ENCODE measurements at places on chromosomes 2 and 18.

- no peak for DNase-seq
Measured at GRCh38 chr2:15557887-15558311, 3.2 kb downstream of the NBAS start.

- no peak for DNase-seq
Measured at GRCh38 chr2:162720559-162721271, 117.9 kb downstream of the KCNH7 start.

- no peak for DNase-seq
Measured at GRCh38 chr2:148255929-148256328, 235.0 kb downstream of the MBD5 start.

DNA sequence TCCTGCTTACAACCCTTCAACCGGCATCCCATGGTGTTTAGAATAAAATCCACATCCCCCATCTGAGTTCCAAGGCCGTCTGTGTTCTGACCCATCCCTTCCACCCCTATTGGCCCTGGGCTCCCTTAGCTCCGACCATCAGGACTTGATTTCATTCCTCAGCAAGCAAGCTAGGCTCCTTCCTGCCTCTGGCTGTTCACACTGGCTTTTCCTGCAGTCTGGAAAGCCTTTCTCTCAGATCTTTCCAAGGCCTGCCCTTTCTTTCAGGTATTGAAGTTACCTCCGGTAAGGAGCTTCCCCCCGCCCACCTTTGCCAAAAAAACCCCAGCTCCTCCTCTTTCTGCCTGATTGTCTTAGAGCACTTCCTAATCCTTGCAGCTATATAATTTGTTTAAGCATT lies 86.8 kb downstream of the CLIP4 start:
- DNase-seq = no peak

DNA sequence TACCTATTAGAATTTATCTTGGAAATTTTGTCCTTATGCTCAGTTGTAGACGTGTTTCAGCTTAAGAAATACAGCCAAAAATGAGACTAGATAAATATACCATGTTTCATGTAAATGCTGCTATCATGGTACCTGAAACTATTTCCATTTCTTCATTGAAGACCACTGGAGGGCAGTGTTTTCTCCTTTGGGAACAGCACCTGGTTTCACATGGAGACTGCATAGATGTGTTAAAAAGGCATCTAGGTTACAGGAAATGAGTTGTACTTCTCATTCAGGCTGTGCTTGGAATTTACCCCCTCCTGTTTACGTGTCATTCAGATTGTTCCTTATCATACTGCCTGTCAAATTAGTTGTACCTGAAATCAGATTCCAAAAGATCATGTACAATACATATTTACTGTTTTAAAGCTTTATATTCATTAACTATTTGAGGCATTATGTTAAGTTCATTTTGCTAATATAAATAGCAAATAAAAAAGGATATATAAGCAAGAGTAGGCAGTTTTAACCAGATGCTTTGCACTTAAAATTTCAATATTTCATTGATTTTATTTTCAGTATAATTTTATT lies 57.3 kb upstream of the PSMD14 start:
- DNase-seq = no peak

- no peak for DNase-seq
Measured at GRCh38 chr2:38750011-38750890, 910 bp downstream of the SRSF7 start.

DNA sequence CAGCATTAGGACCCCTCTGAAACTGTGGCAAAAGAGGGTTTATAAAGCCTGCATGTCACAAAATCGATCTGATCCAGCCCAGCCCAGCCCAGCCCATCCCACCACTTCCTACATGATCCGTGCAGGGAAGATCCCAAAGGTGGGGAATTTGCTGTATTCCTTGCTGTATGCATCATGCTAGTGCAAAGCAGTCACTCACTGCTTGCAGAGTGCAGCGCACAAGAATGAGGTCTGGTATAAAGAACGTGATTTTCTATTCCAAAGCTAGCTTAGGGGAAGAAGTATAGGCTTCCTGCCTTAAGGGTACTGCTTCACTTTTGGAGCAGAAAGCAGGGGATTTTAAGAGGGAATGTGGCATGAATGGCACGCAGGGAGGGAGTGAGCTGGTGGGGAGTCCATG lies 18.9 kb upstream of the SERPINB11 start:
- no peak for DNase-seq

DNA sequence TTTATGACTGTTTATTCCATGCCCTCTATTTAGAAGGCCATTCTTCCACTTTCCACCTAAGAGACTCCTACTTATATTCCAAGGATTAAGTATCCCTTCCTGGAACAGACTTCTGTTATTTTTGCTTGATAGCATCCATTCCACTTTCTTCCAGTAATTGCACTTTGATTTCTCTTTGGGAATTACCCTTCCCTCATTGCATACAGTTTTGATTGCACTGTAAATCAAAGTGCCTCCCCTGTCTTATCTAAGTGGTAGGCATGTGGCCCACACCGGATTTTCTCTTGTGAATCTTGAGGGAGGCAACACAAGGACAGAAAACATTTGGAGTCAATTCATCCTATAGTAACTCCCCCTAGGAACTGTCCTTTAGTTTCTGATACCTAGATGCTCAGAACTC lies 120.4 kb downstream of the PDE11A start:
- no peak for DNase-seq

GRCh38 chr2:88841224-88841929 lies 149.9 kb downstream of the RPIA start:
- DNase-seq = no peak

GRCh38 chr2:139055202-139055601 lies 275.0 kb upstream of the NXPH2 start:
- no peak for DNase-seq

DNA sequence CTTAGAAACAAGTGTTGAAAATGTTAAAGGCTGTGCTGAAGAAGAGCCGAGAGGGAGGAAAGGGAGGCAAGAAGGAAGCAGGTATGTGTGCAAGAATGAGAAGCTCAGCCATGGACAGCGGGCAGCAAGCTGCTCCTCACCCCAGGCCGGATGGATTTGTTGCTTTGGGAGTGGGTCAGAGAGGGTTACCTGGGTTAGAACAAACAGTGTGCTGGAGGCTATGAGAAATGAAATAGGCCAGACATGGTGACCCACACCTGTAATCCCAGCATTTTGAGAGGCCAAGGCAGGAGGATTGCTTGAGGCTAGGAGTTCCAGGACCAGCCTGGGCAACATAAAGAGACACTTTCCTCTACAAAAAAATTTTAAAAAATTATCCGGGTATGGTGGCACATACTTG lies 97.5 kb downstream of the TANC1 start:
- DNase-seq = no peak

- DNase-seq = no peak
Measured at GRCh38 chr2:188444106-188444835, 152.6 kb downstream of the GULP1 start.

DNA sequence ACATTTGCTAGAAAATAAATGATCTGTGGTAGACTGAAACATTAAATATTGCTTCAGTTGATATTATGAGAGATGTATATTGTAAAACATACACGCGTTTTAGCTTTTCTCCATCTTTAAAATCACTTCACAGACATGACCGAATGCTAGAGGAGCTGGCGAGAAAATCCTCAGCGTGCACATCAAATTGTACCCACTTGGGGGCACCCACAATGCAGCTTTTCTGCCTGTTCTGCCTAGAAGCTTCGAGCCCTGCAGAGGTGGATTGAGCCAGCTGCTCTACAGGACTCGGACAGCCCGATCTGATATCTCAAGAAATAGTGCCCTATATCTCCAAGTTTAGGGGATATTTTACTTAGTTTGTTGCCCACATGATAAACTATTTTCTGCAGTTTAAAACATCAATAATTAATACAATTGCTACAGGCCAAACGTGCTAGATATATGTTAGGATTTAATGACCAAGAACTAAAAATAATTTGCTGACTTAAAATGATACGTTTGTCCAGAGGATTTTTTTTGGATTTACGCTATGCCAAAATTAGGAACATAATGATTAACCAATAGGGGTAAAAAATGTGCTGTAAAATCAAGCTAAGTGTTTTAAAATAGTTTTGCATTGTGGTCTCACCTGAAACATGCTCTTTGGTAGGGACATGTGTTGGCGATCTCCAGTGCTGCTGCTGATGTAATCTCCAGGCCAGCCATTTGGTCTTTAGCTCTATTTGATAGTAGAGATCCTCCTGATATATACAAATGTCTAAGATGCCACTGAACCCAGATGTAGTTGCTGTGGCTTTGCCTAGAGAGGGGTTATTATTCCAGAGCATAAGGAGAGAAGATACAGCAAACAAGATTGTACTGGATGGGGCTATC lies 22.3 kb upstream of the ATP5MC3 start:
- DNase-seq = no peak

DNA sequence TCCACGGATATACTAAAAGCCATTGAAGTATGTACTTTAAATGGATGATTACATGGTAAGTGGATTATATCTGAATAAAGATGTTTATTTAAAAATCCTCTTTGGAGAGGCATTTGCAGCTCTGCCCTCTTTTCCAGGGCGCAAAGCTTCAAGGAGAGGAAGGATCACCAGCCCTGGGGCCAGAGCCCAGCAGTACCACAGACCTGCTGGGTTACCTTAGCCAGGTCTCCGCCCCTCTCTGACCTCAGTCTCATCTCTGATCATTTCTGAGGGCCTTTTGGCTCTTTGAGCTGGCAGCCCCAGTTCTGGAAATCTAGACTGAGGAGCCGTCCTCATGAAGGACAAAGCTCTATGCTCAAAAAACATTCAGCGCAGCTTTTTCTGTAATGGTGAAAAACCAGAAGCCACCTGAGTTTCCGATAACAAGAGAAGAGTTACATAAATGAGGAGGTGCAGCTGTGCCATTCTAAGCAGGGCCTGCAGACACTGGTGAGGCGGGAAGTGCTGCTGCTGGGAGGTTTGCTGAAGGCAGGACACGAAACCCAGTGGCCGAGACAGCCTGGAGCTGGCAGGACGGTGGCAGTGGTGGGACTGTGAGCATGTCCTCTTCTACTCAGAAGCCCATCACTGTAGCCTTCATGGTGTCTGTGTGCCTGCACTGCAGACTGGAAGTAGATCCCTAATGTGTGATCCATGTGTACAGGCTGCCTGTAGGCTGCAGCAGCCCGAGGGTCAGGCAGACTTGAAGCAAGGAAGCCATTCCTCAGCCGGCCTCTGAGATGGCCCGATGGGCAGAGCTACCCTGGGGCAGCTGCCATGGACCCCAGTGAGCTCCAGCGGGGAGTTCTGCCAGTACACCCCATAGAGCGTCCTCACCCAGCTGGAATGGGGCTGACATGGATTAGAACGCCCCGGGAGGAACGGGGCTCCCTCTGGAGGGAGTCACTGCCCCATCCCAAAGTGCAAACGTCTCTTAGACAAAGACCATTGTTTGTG lies 27.7 kb downstream of the ADRA2B start:
- DNase-seq = no peak

GRCh38 chr18:73199151-73199550 lies 331.4 kb upstream of the NETO1 start:
- DNase-seq = no peak

- no peak for DNase-seq
Measured at GRCh38 chr2:46802665-46803546, 112.7 kb downstream of the MCFD2 start.

DNA sequence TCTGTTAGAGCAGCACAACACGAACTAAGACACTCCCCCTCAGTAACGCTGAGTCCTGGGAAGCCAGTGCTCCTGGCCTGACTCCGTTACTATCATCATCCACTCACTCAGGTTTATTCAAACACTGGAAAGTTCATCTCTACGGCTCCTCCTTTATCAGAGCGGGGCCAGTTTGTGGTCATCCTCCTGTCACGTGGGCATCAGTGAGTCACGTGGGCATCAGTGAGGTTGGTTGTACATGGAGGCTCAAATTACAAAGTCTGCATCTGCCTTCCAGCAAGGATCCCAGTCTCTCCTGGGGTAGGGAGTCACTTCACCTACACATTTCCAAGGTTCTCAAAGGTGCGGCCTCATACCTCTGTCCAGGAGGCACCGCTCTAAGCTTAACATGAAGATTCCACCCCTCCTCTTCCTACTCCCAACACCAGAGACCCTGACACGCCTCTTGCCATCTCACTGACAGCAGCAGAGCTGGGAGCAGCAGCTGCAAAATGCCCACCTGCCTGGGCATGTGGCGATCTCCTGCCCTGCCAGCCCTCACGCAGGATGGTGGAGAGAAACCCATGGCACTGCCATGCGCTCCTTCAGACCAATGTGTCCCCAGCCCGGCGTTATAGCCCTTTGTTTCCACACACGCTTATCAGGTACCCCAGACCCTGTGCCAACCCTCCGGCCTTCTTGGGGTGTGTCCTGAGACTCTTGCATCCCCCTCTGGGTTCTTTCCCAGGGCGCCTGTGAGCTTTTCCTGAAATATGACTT lies 99.2 kb upstream of the PTPRM start:
- DNase-seq = no peak

DNA sequence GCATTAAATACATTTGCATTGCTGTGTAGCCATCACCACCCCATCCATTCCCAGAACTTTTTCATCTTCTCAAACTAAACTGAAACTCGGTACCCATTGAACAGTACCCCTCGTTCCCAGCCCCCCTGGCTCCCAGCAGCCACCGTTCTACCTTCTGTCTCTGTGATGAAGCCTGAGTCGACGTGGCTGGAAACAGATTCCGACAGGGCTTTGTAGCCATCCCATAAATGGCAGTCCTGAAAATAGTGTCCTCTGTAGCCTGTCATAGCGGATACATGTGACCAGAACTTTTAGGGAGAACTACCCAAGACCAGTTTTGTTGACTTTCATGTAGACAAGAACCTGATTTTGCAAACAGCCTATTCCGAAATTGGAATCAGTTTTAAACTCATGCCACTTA lies 59.1 kb downstream of the TSHZ1 start:
- DNase-seq = no peak

DNA sequence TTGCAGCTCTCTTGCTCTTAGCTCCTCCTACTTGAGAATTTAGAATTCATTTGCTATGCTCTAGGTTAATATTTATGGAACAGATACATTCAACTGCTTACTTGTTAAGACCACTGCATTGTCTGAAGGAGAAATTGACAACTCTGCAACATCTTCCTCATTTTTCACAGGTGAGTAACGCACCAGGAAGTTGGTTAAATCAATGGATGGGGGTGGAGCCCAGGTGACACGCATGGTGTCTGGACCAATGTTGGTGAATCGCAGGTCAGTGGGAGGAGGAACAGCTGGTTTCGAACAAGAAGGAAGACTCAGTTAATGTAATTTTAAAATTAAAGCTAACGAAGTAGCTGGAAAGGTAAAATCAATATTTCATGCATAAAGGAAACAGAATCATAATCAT lies 44.3 kb downstream of the FN1 start:
- DNase-seq = no peak

DNA sequence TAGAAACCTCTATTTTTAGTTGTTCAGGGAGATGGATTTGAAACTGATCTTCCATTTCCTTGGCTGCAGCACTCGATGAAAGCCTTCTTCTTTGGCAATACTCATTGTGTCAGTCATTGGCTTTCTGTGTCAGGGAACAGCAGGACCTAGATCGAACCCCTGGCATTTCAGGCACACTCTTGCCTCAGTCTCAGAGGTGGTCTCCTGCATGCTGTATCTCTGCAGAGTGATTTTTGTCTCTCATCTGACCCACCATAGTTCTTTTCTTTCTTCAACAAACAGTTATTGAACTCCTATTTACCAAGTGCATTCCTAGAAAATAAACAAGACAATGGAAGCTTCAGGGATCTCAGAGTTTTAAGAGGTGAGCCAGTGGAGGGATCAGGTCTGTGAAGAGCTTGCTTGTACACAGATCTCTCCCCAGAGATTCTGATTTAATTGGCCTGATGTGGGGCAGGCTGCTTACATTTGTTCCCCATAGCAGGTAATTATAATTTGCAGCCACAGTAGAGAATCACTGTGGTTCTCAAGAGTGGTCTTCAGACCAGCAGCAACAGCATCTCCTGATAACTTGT lies 473.1 kb upstream of the TCF4 start:
- DNase-seq = no peak

- DNase-seq = no peak
Measured at GRCh38 chr2:115190459-115190858, 748.0 kb downstream of the DPP10 start.

- DNase-seq = no peak
Measured at GRCh38 chr18:44171301-44171700, 509.4 kb upstream of the SETBP1 start.
